Activated CD8-positive, alpha-beta memory T cell treated with anti-CD3 and anti-CD28 coated beads for 24 hours (primary cell): ENCODE measurements at places on chromosomes 6 and 20.

GRCh38 chr6:79832723-79833122 is 114.6 kb downstream of the ELOVL4 start:
- no peak for DNase-seq

DNA sequence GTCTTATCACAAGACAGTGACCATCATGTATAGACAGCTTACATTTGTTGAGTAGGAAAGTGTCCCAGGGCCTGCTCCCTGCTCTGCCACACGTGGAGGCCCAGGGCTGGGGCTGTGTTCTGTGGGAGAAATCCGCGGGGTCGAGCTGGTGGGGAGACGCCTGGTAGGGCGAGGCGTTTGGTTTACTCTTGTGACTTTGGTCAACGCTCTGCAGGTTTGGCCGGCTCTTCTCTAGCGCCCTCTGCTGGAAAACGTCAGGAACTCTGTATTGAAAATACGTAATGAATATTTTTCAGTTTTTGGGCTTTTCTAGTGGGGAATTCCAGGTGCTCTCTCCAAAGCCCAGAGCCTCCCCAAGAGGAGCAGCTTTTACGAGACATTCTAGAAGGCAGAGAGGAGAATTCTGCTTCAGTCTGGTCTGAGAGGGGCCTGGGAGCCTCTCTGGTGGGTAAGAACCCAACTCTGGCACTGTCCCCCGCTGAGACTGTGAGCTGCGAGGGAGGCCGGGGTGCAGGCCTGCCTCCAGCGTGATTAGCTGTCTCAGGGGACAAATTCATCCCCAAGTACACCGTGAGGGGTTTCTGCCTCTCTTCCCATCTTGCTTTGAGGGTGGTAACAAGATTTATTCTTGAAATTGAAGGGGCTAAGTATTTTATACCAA is 112.6 kb upstream of the RALGAPA2 start:
- peak; percentile 70 for DNase-seq

GRCh38 chr20:48024539-48024938 is 239.3 kb upstream of the SULF2 start:
- DNase-seq, result no peak

GRCh38 chr6:79687759-79688158 is 56.6 kb downstream of the SH3BGRL2 start:
- no peak for DNase-seq

GRCh38 chr20:34948030-34948429 is 7.6 kb downstream of the GSS start:
- DNase-seq, result no peak

- no peak for DNase-seq
Measured at GRCh38 chr6:92026878-92027277, 1392.5 kb downstream of the EPHA7 start.

- no peak for DNase-seq
Measured at GRCh38 chr6:34571388-34571787, 15.3 kb upstream of the SPDEF start.

DNA sequence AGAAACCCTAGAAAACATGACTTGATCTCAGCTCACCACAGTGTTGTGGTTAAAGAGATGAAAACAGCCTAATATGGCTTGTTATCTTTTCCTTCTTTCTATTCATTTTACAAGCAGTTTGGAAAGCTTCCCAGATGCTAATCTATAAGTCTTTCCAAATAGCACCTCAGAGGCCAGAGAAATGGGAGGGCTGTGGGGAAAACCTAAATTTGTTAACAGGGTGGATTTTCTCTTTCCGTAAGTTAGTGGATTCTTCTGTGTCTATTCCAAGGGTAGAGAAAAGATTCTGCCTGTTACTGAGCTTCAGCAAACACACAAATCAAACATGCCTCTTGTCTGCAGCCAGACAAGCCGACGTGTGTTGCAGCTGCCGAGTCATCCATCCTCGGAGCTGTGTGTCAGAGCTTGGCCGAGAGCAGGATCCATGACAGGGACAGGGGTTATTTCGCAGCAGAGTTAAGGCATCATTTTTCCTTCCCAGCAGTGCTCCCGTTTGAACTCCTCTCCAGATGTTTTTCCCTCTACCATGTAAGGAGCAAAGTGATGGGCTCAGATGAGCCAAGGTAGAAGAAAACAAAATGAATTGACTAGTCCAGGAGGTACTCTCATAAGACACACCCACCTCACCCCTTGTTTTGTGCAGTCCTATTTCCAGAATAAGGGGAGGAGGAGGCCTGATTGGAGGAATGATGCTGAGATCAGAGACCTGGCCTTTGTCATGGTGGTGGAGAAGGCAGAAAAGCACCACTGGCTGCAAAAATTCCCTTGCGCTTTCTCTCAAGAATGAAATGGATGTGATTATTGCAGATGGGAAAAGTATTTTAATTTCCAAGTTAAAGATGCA is 560.0 kb downstream of the C6orf118 start:
- DNase-seq, result no peak

DNA sequence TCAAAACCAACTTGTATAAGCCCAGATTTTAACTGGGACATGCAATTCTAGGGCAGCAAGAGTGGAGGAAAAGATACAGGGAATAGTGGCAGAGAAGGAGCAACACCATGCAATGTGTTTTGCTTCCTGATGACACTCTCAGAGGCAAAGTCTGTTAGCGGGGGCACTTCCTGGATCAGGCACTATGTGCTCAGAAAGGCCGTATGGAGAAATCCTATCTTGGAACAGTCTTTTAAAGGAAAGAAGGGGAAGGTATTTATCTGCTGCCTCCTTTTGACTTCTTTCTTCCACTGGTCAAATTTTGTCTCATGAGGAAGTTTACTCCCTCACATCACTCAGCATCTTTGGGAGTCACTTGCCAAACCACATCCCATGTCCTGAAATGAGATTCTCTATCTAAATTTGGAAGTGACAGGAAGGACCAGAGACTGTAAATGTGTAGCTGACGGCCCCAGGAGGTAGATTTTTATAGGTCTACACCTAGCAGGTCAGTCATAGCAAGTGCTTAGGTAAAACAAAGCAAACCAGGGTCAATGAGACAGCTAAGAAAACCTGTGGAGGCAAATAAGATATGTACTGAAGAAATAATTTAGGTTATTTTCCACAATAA is 91.7 kb upstream of the ELOVL5 start:
- DNase-seq, result no peak

- no peak for DNase-seq
Measured at GRCh38 chr20:49866051-49866450, 49.3 kb downstream of the SPATA2 start.

GRCh38 chr6:144561455-144562043 is 276.4 kb downstream of the UTRN start:
- DNase-seq, result no peak

DNA sequence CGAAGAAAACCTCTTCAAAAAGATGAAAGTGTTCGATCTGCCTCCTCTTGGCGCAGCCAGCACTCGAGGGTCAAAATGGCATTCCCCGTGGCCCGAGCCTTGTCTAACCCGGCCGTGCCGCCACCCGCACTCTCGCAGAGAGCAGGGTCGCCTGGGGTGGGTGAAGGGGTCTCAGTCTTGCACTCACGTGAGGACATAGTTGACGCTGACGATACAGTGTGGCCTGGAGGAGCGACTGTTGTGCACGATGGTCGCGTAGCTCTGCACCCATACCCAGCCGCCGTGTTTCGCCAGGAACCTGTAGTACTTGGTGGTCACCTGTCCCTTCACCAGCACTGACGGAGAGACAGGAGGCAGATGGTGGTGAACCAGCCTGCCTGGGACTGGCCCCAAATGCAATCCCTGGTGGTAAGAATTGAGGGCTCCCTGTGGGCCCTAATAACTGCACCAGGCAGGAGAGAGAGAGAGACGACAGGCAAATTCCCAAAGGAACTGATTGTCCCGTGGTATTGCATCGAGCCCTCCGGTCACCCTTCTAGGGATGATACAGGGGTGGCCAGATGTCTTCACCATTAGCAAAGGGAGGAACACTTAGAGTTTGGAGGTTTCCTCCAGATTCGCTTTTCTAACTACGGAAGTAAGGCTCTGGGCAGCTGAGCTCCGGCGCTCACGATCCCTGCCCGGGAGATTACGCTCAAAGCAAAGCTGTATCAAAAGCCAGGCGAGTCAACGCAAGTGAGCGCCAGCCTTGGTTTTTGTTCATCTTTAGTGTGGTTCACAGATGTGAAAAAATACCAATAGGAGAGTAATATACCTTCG is 17.4 kb downstream of the SIM1 start:
- DNase-seq, result no peak

GRCh38 chr6:121657972-121658371 is 222.5 kb downstream of the GJA1 start:
- DNase-seq, result no peak

- DNase-seq, result no peak
Measured at GRCh38 chr6:121441477-121441876, 6.0 kb downstream of the GJA1 start.

DNA sequence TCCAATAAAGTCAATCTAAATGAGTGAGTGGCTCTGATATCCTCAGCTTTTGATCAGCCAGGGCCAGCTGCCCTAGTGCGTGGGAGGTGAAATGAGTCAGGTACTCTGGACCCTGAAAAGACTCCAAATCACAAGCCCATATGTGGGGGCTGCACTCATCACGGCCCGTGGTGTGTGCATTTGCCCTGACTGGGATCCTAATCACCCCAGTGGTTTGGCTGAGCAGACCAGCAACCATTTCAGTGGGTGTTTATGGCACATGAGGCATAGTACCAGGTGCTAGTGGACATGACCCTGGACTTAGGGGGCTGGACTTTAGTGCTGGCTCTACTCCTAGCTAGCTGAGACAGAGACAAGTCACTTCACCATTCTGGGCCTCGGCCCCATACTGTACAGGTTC is 39.4 kb downstream of the SCML4 start:
- peak; percentile 72 for DNase-seq

DNA sequence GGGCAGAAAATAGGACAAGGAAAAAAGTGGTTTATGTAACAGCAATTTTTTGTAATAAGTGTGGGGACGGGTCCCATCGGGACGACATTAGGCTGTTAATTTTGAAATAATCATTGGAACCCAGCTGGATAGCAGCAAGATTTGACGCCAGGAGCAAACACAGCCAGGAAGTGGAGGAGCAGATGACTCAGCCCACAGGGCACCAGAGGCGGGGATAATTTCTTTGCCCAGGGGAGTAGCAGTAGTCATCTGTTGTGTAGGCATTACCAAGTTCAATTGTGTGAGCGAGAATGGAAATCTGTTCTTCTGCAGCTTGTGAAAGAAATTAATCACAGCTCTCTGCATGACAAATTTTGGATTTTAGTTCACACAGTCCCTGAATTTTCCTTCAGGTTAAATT is 22.6 kb upstream of the RIN2 start:
- DNase-seq, result no peak

GRCh38 chr6:38637756-38638155 is 2.0 kb downstream of the BTBD9 start:
- no peak for DNase-seq

- DNase-seq, result no peak
Measured at GRCh38 chr6:111683749-111684267, 78.1 kb upstream of the TRAF3IP2 start.

DNA sequence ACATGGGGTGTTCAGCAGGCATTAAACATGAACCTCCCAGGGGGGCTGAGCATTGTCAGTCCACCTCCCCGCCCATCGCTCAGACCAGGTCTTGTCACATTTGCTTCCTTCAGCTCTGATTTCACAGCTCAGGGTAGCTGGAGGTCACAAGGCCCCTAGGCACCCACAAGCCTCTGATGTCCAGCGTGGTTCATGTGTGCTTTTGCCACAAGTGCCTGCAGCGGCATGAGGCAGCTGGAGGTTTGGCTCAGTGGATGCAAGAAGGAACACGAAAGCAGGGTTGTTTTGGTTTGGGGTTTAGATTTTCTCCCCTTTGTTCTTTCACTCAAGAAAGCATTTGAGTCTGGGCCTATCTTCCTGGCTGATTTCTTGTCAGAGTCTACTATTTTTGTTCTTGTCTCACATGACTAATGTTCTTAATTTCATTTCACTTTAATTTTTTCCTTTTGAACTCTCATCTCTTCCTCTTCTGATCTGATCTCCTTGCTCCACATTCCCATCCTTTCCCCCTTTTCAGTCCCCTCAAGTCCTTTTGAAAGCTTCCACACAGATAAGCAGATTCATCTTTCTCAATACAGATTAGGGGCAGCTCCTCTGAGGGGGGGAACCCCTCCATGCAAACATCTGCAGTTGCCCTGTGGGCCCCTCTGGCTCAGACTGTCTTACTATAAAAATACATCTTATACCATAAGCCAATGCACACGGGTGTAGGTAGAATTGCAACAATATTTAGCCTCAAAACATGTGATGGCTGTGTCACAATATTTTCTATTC is 68.1 kb upstream of the CEP85L start:
- peak; percentile 69 for DNase-seq

DNA sequence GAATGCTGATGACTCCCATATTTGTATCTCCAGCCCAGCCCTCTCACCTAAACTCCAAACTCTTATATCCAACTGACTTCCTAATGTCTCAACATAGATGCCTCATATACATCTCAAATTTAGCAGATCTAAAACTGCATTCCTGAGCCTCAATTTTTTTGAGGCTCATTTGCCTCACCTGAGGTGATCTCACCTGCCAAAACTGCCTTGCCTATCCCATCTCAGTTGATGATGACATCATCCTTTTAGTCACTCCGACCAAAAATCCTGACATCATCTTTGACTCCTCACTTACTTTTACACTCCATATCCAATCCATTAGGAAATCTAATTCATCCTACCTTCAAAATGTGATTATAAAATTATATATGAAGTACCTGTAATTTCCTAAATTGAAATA is 25.6 kb upstream of the SLPI start:
- no peak for DNase-seq

DNA sequence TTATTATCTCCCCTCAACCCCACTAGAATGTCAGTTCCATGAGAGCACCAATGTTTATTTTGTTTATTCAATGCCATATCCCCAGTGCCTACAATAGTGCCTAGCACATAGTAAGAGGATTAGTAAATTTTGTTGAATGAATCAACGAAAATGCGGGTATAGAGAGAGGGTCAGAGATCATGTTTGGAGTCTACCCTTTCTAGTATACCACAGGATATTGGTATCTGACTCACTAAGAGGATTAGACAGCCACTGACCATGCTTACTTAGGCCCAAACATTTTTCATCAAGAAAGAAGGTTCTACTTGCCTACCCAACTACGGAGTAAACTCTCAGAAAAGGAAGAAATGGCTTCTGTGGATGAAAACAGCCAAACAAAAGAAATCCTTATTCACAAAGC is 356.8 kb downstream of the BTBD9 start:
- DNase-seq, result no peak

DNA sequence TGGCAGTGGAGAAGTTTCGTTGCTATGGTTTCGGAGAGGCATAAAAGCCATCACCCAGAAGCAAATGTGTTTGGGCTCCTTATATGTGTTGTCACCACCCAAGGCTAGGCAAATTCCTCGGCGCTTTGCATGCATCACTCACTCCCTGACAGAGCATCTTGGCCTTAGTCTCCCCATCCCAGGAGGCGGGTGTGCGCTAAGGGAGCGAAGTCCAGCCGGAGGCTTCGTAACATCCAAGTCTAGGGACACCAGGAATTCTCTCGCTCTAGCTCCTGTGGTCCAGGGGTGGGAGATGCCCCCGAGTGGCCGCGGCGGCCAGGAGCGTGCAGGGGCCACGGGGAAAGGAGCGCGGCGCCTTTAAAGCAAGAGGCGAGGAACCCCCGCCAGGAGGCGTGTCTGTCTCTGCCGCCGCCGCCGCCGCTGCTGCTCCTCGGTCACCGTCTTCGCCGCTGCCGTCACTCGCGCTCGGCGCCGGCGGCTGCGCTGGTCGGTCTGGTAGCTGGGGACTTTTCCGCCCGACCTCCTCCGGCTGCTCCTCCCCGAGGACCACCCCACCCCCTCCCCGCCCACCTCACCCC is at the start of gene GRIK2:
TSS of gene GRIK2 (plus strand) at position 458 of the 578 bp plus-strand sequence.
- DNase-seq, result no peak

GRCh38 chr6:170179616-170180324 is 111.1 kb downstream of the DLL1 start:
- peak; percentile 42 for DNase-seq

- DNase-seq, result peak; percentile 93
Measured at GRCh38 chr6:144063744-144064401, 31.5 kb downstream of the SF3B5 start.

- no peak for DNase-seq
Measured at GRCh38 chr20:39607141-39607540, 645.0 kb downstream of the DHX35 start.
